GM23248 (cell line): ENCODE measurements at places on chromosomes 3 and 15. TPM values are rescaled to one million over a fixed set of nuclear protein-coding genes. Genes with fewer than 3 reads are reported as not detected.
A peak's percentile ranks its signal among the peaks of the same experiment; 100 is the strongest.

DNA sequence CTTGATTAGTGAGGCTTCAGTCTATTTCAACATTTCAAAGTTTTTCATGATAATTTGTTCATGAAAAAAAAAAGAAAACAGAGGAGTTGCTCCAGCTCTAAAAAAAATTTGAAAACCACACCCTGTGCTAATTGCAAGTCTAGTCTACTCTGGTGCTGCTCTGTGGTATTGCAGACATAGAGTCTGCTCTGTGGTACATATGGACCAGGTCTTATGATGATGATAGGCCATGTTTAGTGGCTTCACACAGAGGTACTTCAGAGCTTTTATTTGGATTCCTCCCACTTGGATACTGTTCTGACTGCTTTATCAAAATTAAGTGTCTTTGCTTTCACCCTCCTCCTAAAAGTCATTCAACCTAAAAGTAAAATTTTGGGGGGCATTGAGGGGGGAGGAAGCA is 160.8 kb downstream of the ALCAM start:
- no peak for DNase-seq

DNA sequence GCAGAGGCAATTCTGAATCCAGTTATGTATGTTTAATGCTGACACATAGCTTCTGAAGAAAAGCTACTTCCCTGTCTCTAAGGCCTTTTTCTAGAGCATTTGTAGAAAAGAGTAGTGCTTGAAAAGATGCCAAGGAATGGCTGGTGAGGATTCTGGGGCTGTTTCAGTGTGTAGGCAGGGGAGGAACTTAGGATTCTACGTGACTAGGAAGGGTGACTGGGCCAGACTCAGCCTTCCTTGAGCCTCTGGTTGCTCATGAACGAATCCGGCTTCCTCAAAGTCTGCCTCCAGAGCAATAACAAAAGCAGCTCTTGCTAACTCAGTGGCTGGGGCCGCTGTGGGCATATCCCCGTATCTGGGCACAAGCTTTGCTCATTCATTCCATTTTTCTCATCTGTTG is 104.8 kb upstream of the WNT5A start:
- peak; percentile 59 for DNase-seq

The UCN2 gene
- polyA plus RNA-seq = 0.25 and 0.45 TPM in 2 replicates

The PAQR9 gene
- not detected in 2 replicates for polyA plus RNA-seq

DNA sequence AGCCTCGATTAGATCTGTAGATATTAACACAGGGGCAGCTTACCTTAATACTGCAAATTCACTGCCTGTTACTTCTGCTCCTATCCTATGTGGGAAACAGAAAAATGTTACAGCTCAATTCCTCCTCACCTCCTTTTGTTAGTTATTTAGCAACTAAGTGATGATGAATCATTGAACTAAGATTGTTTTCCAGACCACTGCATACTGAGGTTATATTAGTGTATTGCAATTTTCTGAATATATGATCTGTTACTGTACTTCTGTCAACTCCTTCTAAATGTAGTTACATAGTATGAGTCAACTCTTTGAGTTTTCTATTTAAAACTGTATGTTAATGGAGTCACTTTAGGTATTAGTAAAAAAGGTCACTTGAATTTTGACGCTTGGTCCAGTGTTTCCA is 331.5 kb upstream of the SLCO3A1 start:
- peak; percentile 85 for DNase-seq

GRCh38 chr15:68054628-68055223 is 611 bp downstream of the PIAS1 start:
- peak; percentile 69 for DNase-seq

DNA sequence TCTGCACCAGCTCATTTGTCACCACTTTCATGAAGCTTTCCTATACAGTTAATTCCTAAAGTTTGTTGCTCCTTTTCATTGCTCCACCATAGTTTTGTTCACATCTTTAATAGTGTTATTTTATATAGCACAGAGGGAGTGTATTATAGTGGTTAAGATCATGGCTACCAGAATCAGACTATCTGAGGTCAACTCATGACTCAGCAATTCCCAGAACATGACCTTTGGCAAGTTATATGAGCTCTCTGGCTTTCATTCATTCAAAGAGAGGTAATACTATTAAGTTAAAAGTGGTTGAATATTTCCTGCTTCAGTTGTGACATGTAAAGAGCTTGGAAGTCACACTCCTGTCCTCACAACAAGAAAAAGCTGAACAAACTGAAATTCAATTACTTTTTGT is 1073.5 kb downstream of the NAALADL2 start:
- peak; percentile 15 for DNase-seq

- no peak for DNase-seq
These were observed 156.7 kb upstream of the BHLHE40 start for GRCh38 chr3:4822568-4822967.
